ENCODE measurements at places on chromosomes 7 and 10. TPM values are rescaled to one million over a fixed set of nuclear protein-coding genes. Genes with fewer than 3 reads are reported as not detected.

Gene ADAM12
- total RNA-seq = 1.2 TPM

- no peak overlapping the region for H3K4me3 ChIP-seq
- H3K36me3 ChIP-seq = no peaks in the 10 kb centered on the region
- no peak overlapping the region for H3K27ac ChIP-seq
- DNase-seq = no peak
- no peaks in the 10 kb centered on the region for H3K4me1 ChIP-seq
- H3K27me3 ChIP-seq = peaks cover 4% of the 10 kb centered on the region
Measured at GRCh38 chr10:62738916-62739315, 65.6 kb upstream of the ADO start.

DNA sequence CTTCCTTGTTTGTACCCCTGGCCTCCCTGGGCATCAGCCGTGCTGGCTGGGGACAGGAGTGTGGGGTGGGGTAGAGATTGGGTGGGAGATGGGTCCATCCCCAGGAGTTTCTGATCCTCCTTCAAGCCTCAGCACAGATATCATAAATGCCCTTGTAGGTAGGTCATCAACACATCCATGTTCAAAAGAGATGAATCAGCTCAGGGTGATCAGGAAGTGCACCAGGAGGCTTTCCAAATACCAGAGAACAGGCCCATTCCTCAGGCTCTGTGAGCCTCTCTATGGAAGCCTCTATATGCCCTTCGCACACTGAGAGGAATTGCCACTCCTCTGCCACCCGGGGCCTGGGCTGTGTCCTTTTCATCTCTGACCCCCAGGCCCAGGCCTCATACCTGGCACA is 31.9 kb upstream of the ADCYAP1R1 start:
- H3K27ac ChIP-seq = no peak overlapping the region
- no peak for DNase-seq
- no peaks in the 10 kb centered on the region for H3K27me3 ChIP-seq
- no peak overlapping the region for H3K4me3 ChIP-seq
- H3K36me3 ChIP-seq = peaks cover 6% of the 10 kb centered on the region

DNA sequence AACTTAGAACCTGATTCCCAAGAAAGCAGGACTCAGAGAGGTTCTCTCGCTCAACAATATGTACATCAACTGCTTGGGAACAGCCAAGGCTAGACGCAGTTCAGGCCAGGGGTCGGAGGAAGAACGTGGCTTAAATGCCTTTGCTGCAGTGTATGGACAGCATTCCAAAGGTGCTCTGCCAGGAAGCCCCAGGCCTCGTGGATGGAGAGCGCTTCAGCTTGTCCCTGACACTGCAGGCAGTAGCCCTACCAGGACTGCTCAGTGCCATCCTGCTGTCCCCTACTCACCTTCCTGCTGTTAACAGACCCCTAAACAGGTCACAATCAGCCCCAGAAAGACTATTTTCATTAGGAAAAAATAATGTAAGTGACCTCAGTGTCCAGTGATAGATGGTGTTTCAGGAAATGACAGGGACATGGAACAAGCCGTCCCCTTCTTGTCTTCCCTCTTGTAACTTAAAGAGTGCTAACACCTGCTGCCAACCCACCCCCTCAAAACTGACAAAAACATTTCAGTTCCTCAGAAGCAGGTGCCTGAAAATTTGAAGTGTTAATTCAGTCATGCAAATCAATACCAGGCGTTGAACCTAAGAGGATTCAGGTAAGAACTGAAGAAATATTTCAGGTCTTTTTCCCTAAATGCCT is 16.5 kb downstream of the CREB3L2 start:
- H3K36me3 ChIP-seq = peaks cover 37% of the 10 kb centered on the region
- no peak overlapping the region for H3K27ac ChIP-seq
- no peak overlapping the region for H3K4me3 ChIP-seq
- no peak for DNase-seq
- no peaks in the 10 kb centered on the region for H3K27me3 ChIP-seq

DNA sequence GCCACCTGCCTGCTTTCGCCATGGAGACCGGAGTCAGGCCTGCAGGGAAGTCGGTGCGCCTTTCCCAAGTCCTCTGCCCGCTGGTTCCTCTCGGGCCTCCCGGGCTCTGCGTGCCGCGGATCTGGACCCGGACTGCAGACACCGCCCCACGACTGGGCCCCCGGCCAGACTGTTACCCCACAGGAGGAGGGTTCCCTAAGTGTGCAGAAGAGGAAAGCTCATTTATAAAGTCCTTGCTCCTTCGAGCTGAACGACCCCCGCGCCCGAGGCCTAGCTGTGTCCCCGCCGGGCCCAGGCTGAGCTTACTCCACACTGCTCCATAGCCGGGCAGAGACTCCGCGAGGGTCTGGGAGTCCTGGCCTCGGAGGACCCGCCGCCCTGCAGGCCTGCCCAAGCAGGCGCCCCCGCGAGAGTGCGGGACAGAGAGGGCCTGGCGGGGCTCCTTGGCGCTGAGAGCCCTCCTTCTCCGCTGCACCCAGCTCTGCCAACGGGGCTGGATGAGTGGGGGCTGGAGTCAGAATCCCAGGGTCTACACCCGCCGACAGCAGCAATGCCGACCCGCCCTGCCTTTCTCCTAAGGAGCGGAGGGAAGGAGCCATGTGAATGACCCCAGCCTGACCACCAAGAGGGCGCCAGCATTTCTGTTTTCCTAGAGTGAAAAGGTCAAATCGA is 8.3 kb downstream of the EN2 start:
- H3K36me3 ChIP-seq = no peaks in the 10 kb centered on the region
- no peak for DNase-seq
- H3K4me3 ChIP-seq = no peak overlapping the region
- peaks cover 90% of the 10 kb centered on the region for H3K27me3 ChIP-seq

- no peak overlapping the region for H3K27ac ChIP-seq
- DNase-seq = no peak
- H3K4me3 ChIP-seq = no peak overlapping the region
- peaks cover 48% of the 10 kb centered on the region for H3K4me1 ChIP-seq
Measured at GRCh38 chr7:22681852-22682657, 44.9 kb upstream of the IL6 start.

DNA sequence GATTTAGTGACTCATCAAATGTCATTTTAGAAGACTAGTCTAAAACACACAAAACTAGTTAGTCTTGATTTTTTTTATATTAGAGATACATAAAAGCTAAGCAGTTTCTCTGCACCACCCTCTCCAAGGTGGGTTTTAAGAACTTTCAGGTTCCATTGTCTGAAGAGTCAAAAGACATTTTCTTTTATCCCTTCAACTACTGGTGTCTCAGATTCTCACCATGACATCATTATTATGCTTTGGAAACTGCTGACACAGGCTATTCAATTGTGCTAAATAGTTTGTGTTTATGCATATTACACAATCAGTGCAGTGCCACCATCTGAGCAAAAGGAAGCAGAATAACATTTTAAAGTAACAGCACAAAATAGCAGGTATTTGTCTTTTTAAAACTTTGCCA is 52.2 kb downstream of the IGF2BP3 start:
- no peak overlapping the region for H3K27ac ChIP-seq
- H3K4me1 ChIP-seq = no peaks in the 10 kb centered on the region
- no peaks in the 10 kb centered on the region for H3K36me3 ChIP-seq
- peaks cover 3% of the 10 kb centered on the region for H3K27me3 ChIP-seq
- DNase-seq = no peak

GRCh38 chr10:25056726-25057125 is 40.3 kb downstream of the THNSL1 start:
- no peaks in the 10 kb centered on the region for H3K36me3 ChIP-seq
- no peak overlapping the region for H3K27ac ChIP-seq
- H3K4me3 ChIP-seq = no peak overlapping the region
- no peak for DNase-seq

- H3K27me3 ChIP-seq = no peaks in the 10 kb centered on the region
- no peak for DNase-seq
- no peaks in the 10 kb centered on the region for H3K36me3 ChIP-seq
- no peak overlapping the region for H3K4me3 ChIP-seq
- no peak overlapping the region for H3K27ac ChIP-seq
Measured at GRCh38 chr7:81562581-81562980, 207.3 kb downstream of the HGF start.

DNA sequence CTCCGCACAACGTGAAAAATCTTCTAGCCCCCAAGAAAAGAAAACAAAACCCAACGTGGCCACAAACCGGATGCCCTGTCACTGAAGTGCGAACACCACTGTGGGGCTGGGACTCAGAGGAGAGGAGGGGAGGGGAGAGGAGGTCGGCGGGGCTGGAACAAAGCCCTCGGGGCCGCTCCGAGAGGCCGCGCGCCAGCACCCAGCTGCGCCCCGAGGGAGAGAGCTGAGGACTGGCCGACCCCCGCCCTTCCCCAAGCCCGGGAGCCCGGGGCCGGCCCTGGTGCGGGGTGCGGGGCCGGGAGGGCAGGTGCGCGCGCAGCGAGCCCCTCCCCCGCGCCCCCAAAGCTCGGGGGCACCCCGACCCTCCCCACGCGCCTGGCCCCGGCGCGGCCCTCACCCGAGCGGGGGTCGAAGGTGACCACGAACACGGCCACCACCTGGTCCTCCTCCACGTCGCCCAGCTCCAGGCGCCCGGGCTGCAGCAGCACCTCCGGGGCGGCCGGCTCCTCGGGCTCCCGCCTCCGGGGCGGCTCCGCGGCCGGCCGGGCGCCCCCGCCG is 398 bp downstream of the DENND11 start:
- H3K27me3 ChIP-seq = peaks cover 29% of the 10 kb centered on the region
- peak overlapping the region; percentile 54 for H3K27ac ChIP-seq
- peak; percentile 78 for DNase-seq
- H3K36me3 ChIP-seq = peaks cover 4% of the 10 kb centered on the region

GRCh38 chr10:71770789-71771188 is 2.5 kb downstream of the VSIR start:
- peak overlapping the region; percentile 90 for H3K4me3 ChIP-seq
- DNase-seq = no peak
- peaks cover 80% of the 10 kb centered on the region for H3K4me1 ChIP-seq
- H3K27ac ChIP-seq = peak overlapping the region; percentile 91
- H3K27me3 ChIP-seq = no peaks in the 10 kb centered on the region

GRCh38 chr10:76869931-76870330 is 767.7 kb downstream of the KCNMA1 start:
- H3K4me3 ChIP-seq = no peak overlapping the region
- no peaks in the 10 kb centered on the region for H3K36me3 ChIP-seq
- H3K27ac ChIP-seq = no peak overlapping the region
- no peak for DNase-seq
- H3K4me1 ChIP-seq = no peaks in the 10 kb centered on the region

GRCh38 chr10:130189608-130190054 is 53.4 kb downstream of the GLRX3 start:
- no peak overlapping the region for H3K27ac ChIP-seq
- peaks cover 2% of the 10 kb centered on the region for H3K4me1 ChIP-seq
- peaks cover 9% of the 10 kb centered on the region for H3K36me3 ChIP-seq
- no peak for DNase-seq
- H3K4me3 ChIP-seq = no peak overlapping the region

DNA sequence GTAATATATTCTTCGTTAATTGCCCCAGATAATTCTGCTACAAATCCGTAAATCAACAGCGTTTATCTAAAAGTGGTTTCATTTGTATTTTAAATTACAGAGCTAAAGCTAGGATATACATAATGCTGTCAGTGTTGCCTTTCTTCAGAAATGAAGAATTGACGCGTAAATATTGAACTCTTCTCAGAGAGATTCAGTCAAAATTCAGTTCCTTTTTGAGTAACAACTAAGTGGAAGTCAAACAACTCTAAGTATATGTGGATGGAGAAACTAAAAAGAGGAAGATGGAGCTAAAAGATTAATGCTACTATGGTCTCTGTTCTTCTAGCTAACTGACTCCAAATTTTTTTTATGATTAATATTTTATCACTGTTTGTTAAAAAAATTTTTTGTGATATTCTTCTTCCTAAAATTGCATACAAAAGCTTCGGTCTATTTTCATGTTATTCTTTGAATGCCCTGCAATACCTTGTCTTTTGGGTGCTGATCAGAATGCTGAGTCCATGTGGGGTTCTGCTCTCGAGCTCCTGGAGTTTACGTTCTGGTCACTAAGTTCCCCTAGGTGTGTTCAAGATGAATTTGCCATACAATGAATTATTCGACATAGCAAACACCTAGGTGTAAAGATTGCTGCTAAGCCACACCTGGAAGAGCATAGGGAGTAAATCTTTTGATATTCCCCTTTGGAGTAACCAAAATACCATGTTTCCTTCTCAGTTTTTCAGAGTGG is 20.7 kb downstream of the MDFIC start:
- DNase-seq = no peak
- no peak overlapping the region for H3K4me3 ChIP-seq
- H3K27me3 ChIP-seq = no peaks in the 10 kb centered on the region
- peaks cover 47% of the 10 kb centered on the region for H3K4me1 ChIP-seq

DNA sequence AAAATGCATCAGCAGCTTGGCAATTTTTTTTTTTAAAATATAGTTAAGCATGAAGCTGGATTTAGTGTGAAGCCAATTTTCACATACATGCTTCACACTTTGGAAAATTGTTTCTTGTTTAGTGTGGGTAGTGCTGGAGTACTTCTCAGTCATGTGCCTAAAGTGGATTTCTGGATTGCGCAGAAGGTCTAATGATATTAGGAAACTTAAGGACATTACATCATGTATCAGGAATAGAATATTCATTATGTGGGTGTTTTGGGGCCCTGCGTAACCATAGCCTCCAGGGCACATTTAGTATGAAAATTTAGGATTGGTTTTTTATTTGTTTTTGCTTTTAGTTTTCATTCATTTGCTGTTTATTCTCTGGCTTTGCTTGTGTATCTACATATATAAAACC is 28.8 kb upstream of the BNIP3 start:
- H3K4me1 ChIP-seq = peaks cover 2% of the 10 kb centered on the region
- no peak overlapping the region for H3K27ac ChIP-seq
- peaks cover 23% of the 10 kb centered on the region for H3K27me3 ChIP-seq
- no peak for DNase-seq
- no peak overlapping the region for H3K4me3 ChIP-seq

DNA sequence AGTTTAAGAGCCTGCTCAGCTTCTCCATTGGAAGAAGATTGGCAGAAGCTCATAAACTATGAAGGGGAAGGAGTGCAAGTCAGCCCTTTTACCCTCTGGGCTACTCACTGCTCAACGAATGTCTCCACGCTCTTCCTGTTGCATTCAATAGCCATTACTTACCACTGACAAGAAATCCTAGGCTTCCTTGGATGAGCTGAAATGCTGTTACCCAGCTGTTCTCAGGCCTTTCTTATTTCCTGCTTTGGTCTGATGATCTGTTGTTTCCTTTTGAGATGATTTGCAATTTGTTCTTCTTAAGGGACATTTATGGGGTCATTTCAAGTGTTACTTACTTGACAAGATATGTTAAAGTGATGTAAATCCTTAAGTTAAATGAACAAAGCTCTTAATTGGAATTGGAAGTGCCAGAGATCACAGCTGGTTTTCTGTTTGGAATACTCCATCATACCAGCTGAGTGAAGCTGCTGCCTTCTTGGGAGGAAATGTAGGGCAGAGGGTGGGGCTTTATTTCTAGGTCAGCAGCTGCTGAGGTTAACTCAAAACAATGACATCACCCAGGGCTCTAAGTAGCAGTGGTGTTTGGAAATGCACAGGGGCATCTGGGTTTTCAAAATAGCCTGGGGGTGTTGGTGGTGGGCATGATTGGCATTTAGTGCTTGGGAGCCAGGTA is 170.0 kb downstream of the PRKCQ start:
- peaks cover 14% of the 10 kb centered on the region for H3K36me3 ChIP-seq
- peaks cover 54% of the 10 kb centered on the region for H3K4me1 ChIP-seq
- peak; percentile 67 for DNase-seq

- H3K36me3 ChIP-seq = no peaks in the 10 kb centered on the region
- H3K27me3 ChIP-seq = no peaks in the 10 kb centered on the region
- peaks cover 9% of the 10 kb centered on the region for H3K4me1 ChIP-seq
- no peak overlapping the region for H3K27ac ChIP-seq
Measured at GRCh38 chr7:16734148-16734726, 19.3 kb upstream of the TSPAN13 start.
